ENCODE measurements at places on chromosomes 2 and 18. TPM values are rescaled to one million over a fixed set of nuclear protein-coding genes. Genes with fewer than 3 reads are reported as not detected.

PDE11A gene
- total RNA-seq = 60.5 TPM

GPR45 gene
- total RNA-seq = not detected

- DNase-seq = no peak
These were observed 189.0 kb downstream of the PRKCE start for GRCh38 chr2:45840481-45840880.

- no peak for DNase-seq
These were observed 190.5 kb upstream of the STON1 start for GRCh38 chr2:48339451-48339850.

IL36B gene
- total RNA-seq = not detected

- DNase-seq = no peak
These were observed 90.5 kb downstream of the NXPH2 start for GRCh38 chr2:138689705-138690104.

DNA sequence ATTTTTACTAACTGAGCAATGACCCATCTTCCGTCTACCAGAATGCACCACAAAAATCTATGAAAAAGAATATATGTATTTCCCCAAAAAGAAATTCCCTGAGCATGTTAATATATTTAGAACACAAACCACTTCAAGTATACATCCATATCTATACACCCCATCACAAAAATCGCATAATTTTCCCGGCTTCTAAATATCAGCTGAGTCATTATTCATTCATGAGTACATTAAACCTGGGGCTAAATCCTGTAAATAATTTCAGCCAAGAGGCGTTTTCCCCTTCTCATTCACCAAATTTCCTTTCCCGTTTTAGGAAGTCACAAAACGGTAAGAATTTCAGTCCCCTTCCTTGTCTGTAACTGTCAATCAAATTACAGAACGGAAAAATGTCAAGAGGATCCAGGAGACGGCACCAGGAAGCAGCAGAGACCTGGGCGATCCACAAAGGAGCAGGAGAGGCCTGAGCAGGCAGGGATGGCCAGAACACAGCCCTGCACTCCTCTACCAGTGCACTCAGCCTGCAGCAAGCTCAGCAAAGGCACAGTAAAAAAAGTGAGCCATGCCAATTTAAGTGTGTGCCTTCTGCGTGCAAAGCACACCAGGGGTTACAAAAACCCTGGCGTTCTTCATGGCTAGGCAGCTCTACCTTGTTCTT lies 300.7 kb downstream of the TCF4 start:
- DNase-seq = no peak

SPHKAP gene
- 0.07 TPM for total RNA-seq

DNA sequence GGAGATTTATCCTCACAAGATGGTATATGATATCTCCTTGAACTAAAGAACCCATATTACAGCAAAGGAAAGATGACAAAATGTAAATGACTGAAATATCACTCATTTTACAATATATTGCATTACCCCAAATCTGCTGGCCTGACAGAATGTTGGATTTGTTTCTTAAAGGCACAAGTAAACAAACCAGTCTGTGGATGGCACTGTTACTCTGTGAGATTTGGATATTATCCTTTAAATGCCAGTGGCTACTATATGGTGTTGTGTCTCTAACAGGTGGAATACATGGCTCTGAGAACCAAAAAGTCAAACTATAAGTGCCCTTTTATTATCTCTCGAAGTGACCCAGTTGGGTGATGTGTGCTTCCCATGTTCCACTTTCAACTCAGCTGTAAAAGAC lies 125.7 kb downstream of the PDE1A start:
- DNase-seq = no peak

LYPD6 gene
- 30.1 TPM for total RNA-seq

METTL21A gene
- 32.6 TPM for total RNA-seq

GRCh38 chr2:216736326-216736725 lies 41.0 kb upstream of the IGFBP5 start:
- no peak for DNase-seq

DNA sequence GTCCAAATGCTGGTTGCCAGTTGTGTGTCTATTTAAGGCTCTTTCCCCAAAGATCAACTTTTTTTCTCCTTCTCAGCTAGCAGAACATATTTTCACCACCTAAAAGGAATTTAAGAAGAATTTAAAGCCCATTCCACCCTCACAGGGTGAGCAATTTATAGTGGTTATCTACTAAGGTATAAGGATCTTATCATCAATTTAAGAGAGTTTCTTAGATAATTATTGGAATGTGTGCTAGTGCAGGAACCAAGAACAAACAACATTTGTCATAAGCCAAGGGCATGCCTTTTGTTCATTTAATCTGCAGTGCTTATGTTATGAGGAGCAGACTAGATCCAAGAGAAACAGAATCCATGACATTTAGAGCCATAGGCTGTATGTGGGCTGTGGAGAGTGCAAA lies 37.2 kb downstream of the NLRC4 start:
- no peak for DNase-seq

DNA sequence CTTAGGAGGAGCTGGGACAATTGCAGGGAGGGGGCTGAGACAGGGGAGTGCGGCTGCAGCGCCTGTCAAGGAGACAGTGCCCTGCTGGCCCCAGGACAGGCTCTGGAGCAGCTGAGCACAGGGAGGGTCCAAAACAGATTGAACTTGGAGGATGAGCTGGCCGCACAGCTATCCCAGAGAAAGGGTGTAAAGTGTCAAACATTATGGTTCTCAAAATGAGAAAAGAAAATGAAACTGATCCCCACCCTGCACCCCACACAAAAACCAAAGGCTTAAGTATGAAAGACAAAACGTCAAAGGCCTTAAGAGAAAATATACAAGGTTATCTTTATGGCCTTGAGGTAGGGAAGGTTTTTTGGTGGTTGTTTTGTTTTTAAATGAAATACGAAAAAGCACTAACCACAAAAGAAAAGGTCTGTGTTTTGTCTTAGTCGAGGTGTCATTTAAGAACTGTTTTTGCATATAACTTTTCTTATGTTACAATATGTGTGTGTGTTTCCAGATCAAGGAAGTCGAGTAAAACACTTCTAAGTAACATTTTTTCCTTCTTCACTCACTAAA lies 111.8 kb downstream of the HDAC4 start:
- DNase-seq = no peak

CHN1 gene
- 50.3 TPM for total RNA-seq

NAT8 gene
- not detected for total RNA-seq

- no peak for DNase-seq
These were observed 239.9 kb downstream of the DSEL start for GRCh38 chr18:67276638-67277037.

ARHGAP15 gene
- total RNA-seq = not detected

MARCO gene
- total RNA-seq = not detected

GRCh38 chr2:215531284-215531683 lies 95.4 kb upstream of the FN1 start:
- DNase-seq = no peak

DNA sequence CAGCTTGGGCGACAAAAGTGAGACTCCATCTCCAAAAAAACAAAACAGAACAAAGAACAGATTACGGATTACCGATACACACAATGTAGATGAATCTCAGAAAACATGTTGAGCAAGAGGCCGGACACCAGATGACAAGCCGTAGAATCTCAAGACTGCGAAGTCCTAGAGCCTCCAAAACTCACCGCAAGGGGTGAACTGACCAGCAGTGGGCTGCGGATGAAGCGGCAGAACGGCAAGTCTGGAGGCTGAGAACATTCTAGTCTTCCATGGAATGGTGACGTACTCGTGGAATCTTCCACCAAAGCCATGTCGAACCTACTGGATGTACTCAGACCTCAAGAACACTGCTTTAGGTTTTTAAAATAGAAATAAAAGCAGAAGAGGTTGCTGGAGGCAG lies 198.8 kb downstream of the NDUFA10 start:
- no peak for DNase-seq

GRCh38 chr18:14916181-14916580 lies 168.2 kb downstream of the ANKRD30B start:
- no peak for DNase-seq

- no peak for DNase-seq
These were observed 154.9 kb downstream of the AQP4 start for GRCh38 chr18:26710470-26711096.

- no peak for DNase-seq
These were observed 1.3 kb downstream of the INPP4A start for GRCh38 chr2:98445683-98446581.

SERPINB3 gene
- total RNA-seq = not detected

- no peak for DNase-seq
These were observed 3.0 kb downstream of the HPCAL1 start for GRCh38 chr2:10305715-10306114.

- no peak for DNase-seq
These were observed 38.1 kb downstream of the SMAD4 start for GRCh38 chr18:51068105-51068504.

LIMS3 gene
- 0.93 TPM for total RNA-seq

- DNase-seq = no peak
These were observed 230.9 kb upstream of the RGPD4 start for GRCh38 chr2:107595749-107596148.

DNA sequence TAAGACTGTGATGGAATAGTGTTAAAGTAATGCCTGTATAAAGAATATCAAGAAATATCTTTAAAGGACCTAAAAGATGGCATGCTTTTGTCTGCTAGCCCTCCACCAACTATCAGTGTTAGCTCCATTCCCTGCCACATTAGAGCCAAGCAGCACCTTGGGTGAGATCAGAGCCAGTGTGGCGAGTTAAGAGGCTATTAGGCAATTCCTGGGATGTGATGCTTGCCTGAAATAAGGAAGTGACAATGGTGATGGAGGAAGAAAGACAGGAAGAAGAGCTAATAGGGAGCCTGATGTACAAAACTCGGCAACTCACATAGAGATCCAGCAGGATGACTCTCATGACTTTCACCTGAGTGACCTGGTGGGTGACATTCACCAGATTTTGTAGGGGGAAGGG lies 143.5 kb downstream of the ZEB2 start:
- no peak for DNase-seq
